Testis (tissue), 5 donors: ENCODE measurements at places on chromosomes 5 and 9. TPM values are rescaled to one million over a fixed set of nuclear protein-coding genes. Genes with fewer than 3 reads are reported as not detected.

DNA sequence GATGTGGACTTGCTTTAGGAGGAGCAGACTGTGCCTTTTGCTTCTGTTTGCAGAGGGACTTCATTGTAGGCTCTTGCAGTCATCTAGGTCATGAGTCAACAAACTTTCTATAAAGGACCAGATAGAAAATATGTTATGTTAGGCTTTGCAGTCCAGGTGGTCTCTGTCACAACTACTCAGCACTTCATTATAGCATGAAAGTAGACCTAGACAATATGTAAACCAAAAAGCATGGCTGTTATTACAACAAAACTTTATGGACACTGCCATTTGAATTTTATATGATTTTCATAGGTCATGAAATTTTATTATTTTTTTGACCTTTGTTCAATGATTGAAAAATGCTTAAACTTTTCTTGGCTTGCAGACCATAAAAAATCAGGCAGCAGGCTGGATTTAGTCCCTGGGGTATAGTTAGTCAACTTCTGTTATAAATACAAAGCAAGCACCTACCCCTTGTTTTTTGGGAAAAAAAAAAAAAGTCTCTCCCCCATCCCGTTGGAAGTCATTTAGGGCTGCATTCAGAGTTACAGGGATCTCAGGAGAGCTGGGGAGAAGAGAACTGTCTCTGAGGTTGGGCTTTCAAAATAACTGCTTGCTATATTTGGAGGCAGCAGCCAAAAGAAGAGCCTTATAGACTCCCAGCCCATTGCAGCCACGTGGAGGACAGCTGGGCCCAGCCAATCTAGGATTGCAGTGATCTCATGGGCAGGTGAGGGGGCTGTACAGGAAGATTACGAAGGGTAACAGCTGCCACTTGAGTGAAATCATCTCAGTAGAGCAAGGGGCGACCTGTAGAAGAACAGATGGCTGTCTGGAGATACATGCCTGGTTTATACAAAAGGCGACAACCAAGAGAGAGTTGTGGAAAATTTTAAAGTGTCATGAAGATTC is 136.6 kb upstream of the TNC start:
- H3K27ac ChIP-seq: no peak overlapping the region
- H3K36me3 ChIP-seq: no peaks in the 10 kb centered on the region
- H3K27me3 ChIP-seq: no peaks in the 10 kb centered on the region
- H3K4me1 ChIP-seq: no peaks in the 10 kb centered on the region

CCNB1 gene
- 35.2 TPM for total RNA-seq

ZSWIM6 gene
- 18.0 TPM for total RNA-seq

DNA sequence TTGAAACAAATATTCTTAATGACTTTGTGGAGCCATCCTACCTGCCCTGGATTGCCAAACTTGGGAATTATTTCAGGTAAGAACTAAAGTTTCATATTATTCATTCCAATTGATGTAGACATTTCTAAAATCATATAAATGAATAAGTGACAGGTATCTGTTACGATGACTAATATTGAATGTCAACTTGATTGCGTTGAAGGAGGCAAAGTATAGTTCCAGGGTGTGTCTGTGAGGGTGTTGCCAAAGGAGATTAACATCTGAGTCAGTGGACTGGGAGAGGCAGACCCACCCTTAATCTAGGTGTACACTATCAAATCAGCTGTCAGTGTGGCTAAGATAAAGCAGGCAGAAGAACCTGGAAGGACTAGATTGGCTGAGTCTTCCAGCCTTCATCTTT is 1688.4 kb upstream of the CDH9 start:
- no peak for DNase-seq
- H3K27me3 ChIP-seq: no peaks in the 10 kb centered on the region
- H3K36me3 ChIP-seq: no peaks in the 10 kb centered on the region
- no peak overlapping the region for H3K4me3 ChIP-seq
- no peak overlapping the region for H3K27ac ChIP-seq

- no peaks in the 10 kb centered on the region for H3K27me3 ChIP-seq
- no peaks in the 10 kb centered on the region for H3K36me3 ChIP-seq
- no peaks in the 10 kb centered on the region for H3K4me1 ChIP-seq
- H3K27ac ChIP-seq: no peak overlapping the region
- DNase-seq: no peak
- H3K4me3 ChIP-seq: no peak overlapping the region
These were observed 586 bp downstream of the OR13C9 start for GRCh38 chr9:104617418-104617817.

DNA sequence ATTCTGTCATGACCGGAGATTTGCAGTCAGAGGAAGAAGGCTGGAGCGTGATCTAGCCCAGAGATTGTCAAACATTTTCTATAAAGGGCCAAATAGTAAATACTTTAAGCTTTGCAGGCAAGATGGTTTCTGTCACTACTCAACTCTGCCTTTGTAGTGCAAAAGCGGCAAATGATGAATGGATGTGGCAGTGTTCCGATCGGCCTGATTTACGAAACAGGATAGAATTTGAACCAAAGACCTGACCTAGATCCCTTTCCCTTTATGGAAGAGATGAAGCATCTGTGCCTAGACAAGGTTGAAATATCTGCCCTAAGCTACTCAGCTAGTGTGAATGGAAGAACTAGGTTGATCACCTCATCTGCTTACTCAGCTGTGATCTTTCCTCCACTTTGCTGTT is 209.5 kb downstream of the YTHDC2 start:
- no peaks in the 10 kb centered on the region for H3K36me3 ChIP-seq
- DNase-seq: no peak
- no peaks in the 10 kb centered on the region for H3K27me3 ChIP-seq
- H3K4me3 ChIP-seq: no peak overlapping the region
- H3K4me1 ChIP-seq: no peaks in the 10 kb centered on the region
- no peak overlapping the region for H3K27ac ChIP-seq

PKD2L2 gene
- total RNA-seq: 2.0 TPM

LHFPL2 gene
- total RNA-seq: 42.8 TPM

DNA sequence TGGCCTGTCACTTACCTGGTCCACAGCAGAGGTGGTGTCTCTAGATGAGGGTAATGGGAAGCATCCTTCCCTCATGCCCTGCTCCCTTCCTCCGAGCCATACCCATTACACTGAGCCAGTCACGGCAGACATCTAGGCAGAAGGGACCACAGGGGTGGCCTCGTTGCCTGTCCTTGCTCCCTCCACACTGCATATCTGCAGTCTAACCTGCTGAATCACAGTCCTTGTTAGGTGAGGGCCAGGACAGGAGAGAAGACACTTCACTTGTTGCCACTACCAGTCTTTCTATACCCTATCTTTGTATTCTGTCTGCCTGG is 18.4 kb upstream of the SPINK4 start:
- no peaks in the 10 kb centered on the region for H3K27me3 ChIP-seq
- H3K36me3 ChIP-seq: no peaks in the 10 kb centered on the region
- no peak overlapping the region for H3K4me3 ChIP-seq
- H3K4me1 ChIP-seq: peaks cover 7% of the 10 kb centered on the region

NOXA1 gene
- 8.0 TPM for total RNA-seq

- no peak for DNase-seq
- H3K36me3 ChIP-seq: no peaks in the 10 kb centered on the region
- H3K4me1 ChIP-seq: no peaks in the 10 kb centered on the region
- no peak overlapping the region for H3K4me3 ChIP-seq
These were observed 528.8 kb upstream of the GRAMD2B start for GRCh38 chr5:125894383-125894782.

GRCh38 chr5:111932199-111932598 is 175.2 kb upstream of the NREP start:
- DNase-seq: no peak
- no peak overlapping the region for H3K4me3 ChIP-seq
- H3K27ac ChIP-seq: no peak overlapping the region
- no peaks in the 10 kb centered on the region for H3K36me3 ChIP-seq
- no peaks in the 10 kb centered on the region for H3K27me3 ChIP-seq

GRCh38 chr9:122040561-122041242 is 52.4 kb downstream of the TTLL11 start:
- H3K27me3 ChIP-seq: no peaks in the 10 kb centered on the region
- no peaks in the 10 kb centered on the region for H3K36me3 ChIP-seq
- H3K27ac ChIP-seq: no peak overlapping the region
- H3K4me3 ChIP-seq: no peak overlapping the region
- no peaks in the 10 kb centered on the region for H3K4me1 ChIP-seq
- DNase-seq: no peak

PLPP7 gene
- 23.9 TPM for total RNA-seq

DNA sequence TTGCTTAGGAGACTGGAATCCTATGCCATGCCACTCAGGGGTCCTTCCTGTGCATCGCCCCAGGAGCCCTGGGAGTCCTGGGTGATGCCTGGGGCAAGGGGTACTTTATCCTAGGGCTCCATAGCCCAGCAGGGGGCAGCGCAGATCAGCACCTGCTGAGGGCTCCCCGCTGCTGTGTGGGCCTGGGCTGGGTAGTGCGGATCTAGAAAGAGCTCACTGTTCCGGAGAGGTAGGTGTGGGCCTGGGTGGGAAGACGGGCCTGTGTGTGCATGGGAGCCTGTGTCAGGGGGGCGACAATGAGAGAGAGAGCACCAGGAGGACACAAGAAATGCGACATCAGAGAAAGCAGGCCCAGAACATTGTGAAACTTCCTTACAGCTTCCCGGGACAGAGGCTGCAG is 11.4 kb upstream of the DAB2IP start:
- no peak overlapping the region for H3K27ac ChIP-seq
- peak; percentile 59 for DNase-seq
- no peaks in the 10 kb centered on the region for H3K27me3 ChIP-seq
- peaks cover 7% of the 10 kb centered on the region for H3K4me1 ChIP-seq
- H3K4me3 ChIP-seq: no peak overlapping the region

DNA sequence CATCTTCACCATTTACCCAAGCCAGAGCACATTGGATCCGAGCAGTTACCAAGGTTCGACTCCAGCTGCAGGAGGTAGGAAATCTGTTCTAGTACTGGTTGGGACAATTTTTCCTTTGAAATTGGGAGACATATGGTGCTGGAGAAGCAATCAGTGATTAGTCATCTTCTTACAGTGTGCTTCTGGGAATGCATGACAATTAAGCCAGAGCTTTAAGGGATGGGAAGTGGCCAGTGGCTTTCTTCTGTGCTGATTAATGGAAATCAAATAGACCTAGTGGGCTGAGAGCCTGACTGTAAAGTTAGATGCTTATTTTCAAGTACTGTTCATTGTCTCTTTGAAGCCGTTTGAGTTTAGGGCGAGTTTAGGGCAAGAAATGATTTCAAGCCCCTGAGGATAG is 152.1 kb downstream of the UNC13B start:
- H3K4me1 ChIP-seq: no peaks in the 10 kb centered on the region
- no peak for DNase-seq
- H3K27ac ChIP-seq: no peak overlapping the region
- H3K36me3 ChIP-seq: no peaks in the 10 kb centered on the region
- H3K4me3 ChIP-seq: no peak overlapping the region

- peaks cover 21% of the 10 kb centered on the region for H3K4me1 ChIP-seq
- H3K27ac ChIP-seq: no peak overlapping the region
- DNase-seq: no peak
- no peaks in the 10 kb centered on the region for H3K36me3 ChIP-seq
- no peak overlapping the region for H3K4me3 ChIP-seq
- H3K27me3 ChIP-seq: no peaks in the 10 kb centered on the region
These were observed 27.6 kb upstream of the LTC4S start for GRCh38 chr5:179766021-179766725.

GRCh38 chr9:135223831-135224230 is 136.4 kb downstream of the OLFM1 start:
- no peaks in the 10 kb centered on the region for H3K27me3 ChIP-seq
- no peaks in the 10 kb centered on the region for H3K4me1 ChIP-seq
- H3K4me3 ChIP-seq: no peak overlapping the region
- H3K27ac ChIP-seq: no peak overlapping the region
- no peak for DNase-seq
- H3K36me3 ChIP-seq: no peaks in the 10 kb centered on the region

- DNase-seq: no peak
- H3K27ac ChIP-seq: no peak overlapping the region
- no peaks in the 10 kb centered on the region for H3K36me3 ChIP-seq
- H3K27me3 ChIP-seq: no peaks in the 10 kb centered on the region
- H3K4me1 ChIP-seq: no peaks in the 10 kb centered on the region
- H3K4me3 ChIP-seq: no peak overlapping the region
These were observed 226.1 kb downstream of the SLIT3 start for GRCh38 chr5:169074839-169075238.

DNA sequence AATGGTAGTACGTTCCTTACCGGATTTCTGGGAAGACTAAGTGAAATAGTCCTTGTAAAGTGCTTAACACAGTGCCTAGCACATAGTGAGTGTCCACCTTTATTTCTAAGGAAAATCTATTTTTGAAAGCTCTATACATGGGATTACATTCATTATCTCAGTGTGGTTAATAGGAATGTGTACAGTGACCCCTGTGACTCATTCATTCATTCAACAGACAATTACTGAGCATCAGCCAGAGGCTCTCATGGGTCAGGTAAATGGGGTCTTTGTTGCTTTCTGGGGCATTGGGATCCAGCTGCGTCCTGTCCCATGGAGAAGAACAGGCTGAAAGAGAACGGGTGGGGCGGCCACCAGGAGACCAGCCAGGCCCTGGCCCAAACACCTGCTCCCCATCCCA is 226.2 kb upstream of the TBC1D2 start:
- H3K4me1 ChIP-seq: no peaks in the 10 kb centered on the region
- H3K36me3 ChIP-seq: no peaks in the 10 kb centered on the region
- no peak overlapping the region for H3K4me3 ChIP-seq
- no peaks in the 10 kb centered on the region for H3K27me3 ChIP-seq

GRCh38 chr9:137745541-137745991 is 126.8 kb downstream of the EHMT1 start:
- H3K27me3 ChIP-seq: no peaks in the 10 kb centered on the region
- H3K4me1 ChIP-seq: no peaks in the 10 kb centered on the region
- H3K27ac ChIP-seq: no peak overlapping the region
- no peak overlapping the region for H3K4me3 ChIP-seq
- no peaks in the 10 kb centered on the region for H3K36me3 ChIP-seq

DNA sequence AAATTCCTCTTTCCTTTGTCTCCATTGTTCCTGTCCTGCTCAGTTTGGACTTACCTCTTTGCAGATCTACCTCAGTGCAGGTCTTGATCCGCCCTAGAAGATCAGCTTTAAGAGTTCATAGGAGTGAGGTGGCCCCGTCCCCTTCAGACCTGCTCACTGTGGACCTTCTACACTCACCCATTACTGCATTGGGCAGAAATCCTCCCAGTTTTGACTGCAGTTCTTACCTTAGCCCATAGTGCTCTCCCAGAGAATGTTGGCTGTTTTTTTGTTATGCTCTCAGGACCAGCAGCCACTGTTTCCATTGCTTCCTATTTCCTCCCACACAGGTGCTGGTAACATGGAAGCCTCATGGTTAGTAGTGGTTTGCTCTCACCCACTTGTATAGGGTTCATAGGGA is 63.3 kb downstream of the GALNT10 start:
- H3K27me3 ChIP-seq: no peaks in the 10 kb centered on the region
- H3K4me1 ChIP-seq: no peaks in the 10 kb centered on the region
- H3K4me3 ChIP-seq: no peak overlapping the region
- no peak for DNase-seq

GRCh38 chr9:1031951-1032601 is 18.1 kb upstream of the DMRT2 start:
- no peaks in the 10 kb centered on the region for H3K36me3 ChIP-seq
- no peak for DNase-seq
- no peaks in the 10 kb centered on the region for H3K27me3 ChIP-seq
- H3K4me1 ChIP-seq: no peaks in the 10 kb centered on the region

PIP5K1B gene
- total RNA-seq: 66.9 TPM
